ENCODE measurements at places on chromosomes 13 and 19. TPM values are rescaled to one million over a fixed set of nuclear protein-coding genes. Genes with fewer than 3 reads are reported as not detected.

GRCh38 chr19:38715555-38715954, 28.7 kb downstream of the CAPN12 start:
- DNase-seq: no peak

GRCh38 chr19:18730885-18731513, 47.5 kb downstream of the CRTC1 start:
- no peak for DNase-seq

DNA sequence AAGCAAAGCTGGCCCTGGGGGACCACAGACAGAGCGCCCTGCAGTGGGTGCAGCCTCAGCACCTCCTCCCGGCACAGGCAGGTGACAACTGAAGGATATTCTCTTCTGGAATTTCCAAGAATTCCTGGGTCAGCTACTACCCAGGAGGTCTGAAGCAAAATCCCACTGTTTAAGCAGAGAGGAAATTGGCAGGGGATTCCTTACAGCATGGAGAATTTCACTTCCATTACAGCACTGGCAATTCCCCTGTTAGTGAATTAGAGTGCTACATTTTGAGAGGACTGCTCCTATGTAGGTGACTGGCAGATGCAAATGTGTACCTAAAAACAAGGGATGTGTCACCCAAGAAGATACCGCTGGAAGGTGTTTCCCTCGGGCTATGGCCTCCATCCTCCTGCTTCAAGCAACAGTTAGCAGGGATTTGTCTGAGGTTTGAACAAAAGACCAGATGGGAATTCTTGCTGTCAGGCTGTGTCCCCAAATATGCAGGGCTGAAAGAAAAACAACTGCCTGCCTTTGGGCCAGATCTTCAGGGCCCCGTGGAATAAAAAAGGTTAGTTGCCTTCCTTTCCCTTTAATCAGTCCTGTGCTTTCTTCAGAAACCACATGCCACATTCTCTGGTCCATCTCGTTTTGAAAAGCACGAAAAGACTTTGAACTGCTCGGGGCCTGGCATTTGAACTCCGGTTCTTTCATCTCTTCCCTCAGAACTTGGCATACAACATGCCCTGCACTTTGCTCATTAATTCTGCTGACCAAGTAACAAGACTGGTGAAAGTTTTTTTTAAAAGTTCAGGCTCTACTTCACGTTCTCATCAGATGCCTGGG, 296.4 kb downstream of the DNAJC15 start:
- DNase-seq: no peak

DNA sequence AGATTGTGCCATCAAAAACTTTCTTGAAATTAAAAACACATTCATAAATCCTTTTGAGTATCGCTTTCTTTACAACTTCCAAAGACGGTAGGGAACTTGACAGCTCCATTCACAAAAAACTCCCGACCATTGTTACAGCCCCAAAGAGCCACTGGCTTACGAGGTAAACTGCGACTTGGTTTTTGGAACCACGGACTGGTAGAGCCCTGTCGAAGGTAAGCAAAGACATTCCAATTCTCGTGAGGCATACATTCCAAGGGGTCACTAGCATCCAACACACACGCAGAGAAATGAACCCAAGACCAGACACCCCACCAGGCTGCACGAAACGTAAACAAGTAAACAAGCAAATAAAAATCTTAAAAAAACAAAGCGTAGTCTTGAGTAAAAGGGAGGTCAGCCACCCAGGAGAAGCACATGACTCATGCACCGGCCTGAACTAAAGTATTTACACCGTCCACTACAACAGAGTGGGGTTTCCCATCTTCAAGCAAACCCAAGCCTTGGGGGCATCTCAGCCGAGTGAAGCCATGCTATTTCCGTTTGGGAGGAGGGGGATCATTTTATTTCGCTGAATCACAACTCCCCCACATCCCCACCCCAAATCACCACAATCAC, 1.4 kb downstream of the BRD4 start:
- no peak for DNase-seq

SLAIN1 gene
- total RNA-seq: 3.8 TPM

- DNase-seq: no peak
Measured at GRCh38 chr13:104461049-104461448, 1394.8 kb upstream of the SLC10A2 start.

- DNase-seq: no peak
Measured at GRCh38 chr13:47592256-47592655, 408.8 kb downstream of the SUCLA2 start.

TMPRSS9 gene
- total RNA-seq: not detected

DNA sequence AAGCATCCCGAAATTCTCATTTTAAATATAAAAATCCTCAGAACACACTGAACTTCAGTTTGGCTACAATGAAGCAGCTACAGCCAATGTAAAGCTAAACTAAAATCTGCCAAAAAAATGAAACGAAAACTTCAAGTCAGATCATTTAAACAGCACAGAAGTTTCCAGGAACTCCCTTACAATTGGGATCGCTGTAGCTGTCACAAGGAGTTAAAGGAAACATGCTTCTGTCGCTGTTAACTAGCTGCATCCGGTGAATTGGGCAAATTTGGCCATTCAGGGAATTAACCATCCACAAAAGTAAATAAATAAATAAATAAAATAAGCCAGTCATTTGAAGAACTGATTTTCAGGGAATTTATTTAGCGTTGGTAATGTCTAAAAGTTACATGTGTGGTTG, 77.0 kb upstream of the PEG3 start:
- no peak for DNase-seq

DNA sequence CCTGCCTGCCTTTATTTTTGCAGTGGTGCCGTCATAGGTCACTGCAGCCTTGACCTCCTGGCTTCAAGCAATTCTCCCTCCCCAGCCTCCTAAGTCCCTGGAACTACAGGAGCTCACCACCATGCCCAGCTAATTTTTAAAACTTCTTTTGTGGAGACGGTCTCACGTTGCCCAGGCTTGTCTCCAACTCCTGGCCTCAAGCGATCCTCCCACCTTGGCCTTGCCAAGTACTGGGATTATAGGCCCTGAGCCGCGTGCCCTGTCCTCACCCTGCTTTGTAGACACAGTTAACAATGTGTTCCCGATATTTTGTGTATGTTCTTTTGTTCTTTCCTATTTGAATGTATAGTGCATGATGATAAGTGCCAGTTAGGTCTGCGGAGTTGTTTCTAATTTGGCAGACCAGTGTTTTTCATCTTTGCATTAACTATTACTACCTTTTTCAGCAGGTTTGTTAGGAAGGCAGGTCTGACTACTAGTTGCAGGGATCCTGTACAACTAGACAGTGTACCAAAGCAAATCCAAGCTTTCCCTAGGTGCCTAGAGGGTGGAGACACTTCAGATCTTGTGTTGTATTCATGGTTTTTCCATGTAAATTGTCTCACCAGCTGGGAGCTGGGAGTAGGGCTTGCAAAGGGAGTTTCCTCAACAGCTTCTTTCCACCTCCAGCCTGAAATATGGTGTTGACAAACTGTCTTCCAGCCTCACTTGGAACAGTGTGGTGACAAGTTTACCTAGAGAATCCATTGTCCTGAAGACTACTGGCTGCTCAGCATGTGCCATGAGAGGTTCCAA, 9.5 kb upstream of the WTIP start:
- DNase-seq: no peak

DNA sequence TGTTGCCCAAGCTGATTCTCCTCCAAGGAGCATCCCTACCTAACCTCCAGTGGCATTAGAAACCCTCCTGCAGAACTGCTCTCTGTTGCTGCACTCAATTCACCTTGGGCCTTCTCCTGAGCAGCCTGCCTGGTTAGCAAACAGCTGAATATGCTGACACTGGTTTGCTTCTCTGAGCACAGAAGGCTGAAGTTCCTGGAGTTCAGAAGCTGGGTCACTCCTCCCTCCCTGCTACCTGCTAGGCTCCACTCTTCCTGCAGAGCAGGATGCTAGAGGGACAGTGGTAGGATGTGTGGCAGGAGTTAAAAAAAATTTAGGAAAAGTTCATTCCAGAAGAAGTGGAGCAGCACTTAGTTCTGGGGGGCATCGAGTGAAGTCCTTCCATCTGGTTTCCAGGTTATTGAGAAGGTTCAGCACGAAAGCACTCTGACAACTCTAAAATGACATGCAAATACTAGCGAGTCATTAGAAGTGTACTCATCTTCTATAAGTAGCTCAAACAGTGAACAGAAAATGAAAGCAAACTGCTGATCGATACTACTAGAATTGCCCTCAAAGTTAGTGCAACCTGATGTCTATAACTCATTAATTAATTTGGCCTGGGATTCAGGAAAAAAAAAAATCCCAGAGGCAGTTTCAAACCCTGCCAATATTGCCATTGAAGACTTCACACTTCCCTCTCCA, 293.7 kb downstream of the POU4F1 start:
- DNase-seq: no peak

- DNase-seq: no peak
Measured at GRCh38 chr19:47768604-47769003, 9.9 kb upstream of the SELENOW start.

DNA sequence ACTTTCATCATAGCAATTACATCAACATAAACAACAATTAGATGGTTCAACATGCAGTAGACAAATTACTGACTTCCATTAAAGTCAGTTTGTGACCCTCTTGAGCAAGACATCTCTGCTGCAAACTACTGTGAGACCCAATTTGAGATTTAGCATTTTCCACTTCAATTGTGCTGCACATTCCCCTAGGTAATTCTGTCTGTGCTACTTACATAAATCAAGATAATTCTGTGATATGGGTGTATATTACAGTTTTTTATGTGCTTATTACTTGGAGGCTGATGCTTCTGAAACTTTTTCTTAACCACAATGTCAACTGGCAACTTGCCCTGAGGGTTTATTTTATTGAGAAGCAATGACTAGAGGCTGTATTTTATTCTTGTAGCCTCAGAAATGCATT, 1714.4 kb downstream of the OLFM4 start:
- DNase-seq: no peak

- no peak for DNase-seq
Measured at GRCh38 chr19:4049432-4049831, 17.3 kb downstream of the ZBTB7A start.

C19orf47 gene
- total RNA-seq: 135 TPM

ZIC5 gene
- total RNA-seq: 0.05 TPM

DNA sequence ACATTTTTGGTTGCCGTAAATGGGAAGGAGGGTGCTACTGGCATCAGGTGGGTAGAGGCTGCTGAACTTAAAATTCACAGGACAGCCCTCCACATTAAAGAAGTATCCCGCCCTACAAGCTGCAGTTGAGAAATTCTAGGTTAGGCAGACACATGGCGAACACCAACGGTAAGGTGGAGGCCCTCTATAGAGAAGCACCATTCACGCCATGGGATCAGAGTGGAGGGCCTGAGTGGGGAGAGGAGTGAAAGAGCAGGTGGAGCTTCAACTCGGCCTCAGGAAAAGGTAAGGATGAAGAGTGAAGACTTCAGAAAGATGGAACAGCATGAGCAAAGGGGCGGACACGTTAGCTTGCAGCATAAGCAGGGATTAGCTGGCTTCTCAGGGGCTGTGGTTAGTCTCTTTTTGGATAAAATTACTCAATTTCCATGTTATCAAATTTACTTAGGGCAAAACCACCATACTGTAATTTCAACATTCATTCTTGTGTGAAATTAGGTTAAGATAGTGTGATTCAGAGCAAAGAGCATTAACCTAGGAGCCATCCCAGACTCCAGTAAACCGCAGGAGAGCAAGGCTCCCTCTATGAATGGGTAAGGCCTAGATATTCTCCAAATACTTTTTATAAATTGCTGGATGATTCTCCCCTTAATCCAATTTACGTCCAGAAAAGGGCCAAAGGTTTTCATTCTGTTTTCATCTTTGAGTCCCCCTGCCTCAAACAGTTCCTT, 1.2 kb downstream of the EEF1AKMT1 start:
- no peak for DNase-seq

DNA sequence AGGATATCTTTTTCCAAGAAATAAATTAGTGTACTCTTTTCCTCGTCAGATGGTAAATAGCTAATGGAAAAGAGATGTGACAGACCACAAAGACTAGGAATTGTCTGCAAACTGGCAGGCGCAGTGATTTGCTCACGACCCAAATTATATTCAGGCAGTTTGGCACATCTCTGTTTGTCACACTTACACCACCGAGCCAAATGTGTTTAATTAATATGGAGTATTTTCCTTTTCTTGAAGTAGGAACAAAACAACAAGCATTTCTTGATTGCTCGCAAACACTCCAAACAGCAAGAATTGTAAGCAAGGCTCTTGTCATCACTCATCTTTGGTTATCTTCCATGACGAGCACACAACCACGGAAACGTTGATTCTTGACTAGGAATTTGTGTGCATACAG, 884.2 kb downstream of the PCDH9 start:
- DNase-seq: no peak

CPT1C gene
- total RNA-seq: 3.1 TPM

DNA sequence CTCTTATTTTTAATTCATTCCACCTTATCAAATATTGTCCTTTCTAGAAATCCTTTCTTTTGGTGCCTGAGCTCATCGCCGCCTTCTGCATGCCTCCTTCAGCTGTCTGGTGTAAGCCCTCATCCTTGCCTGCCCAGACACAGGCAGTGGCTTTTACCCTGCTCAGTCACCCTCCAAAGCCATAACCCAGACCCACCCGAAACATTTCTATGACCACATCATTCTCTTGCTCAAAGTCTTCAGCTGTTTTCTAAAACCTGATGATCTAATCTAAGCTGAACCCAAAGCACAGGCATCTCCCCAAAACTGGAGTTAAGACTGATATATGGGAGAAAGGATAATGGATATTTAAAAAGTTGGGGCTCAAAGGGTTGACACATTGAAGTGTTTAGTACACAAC, 753.7 kb upstream of the SGCG start:
- DNase-seq: no peak

DCT gene
- total RNA-seq: 0.22 TPM

- DNase-seq: no peak
Measured at GRCh38 chr13:41708713-41709112, 251.4 kb downstream of the RGCC start.

PALM3 gene
- 0.46 TPM for total RNA-seq

DNA sequence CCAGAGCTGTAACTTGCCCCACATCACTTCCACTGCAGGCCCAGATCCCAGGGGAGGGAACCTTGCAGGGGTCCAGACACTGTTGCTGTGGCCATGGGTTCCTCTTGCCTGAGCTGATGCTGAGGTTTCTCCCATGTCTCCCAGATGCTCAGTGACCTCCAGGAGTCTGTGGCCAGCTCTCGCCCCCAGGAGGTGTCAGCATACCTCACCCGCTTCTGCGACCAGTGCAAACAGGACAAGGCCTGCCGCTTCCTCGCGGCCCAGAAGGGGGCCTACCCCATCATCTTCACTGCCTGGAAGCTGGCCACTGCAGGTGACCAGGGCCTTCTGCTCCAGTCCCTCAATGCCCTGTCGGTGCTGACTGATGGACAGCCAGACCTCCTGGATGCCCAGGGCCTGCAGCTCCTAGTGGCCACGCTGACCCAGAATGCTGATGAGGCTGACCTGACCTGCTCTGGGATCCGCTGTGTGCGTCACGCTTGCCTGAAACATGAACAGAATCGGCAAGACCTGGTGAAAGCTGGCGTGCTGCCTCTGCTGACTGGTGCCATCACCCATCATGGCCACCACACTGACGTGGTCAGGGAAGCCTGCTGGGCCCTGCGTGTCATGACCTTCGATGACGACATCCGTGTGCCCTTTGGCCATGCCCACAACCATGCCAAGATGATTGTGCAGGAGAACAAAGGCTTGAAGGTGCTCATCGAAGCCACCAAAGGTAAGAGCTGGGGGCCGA, 12.1 kb upstream of the SLC25A42 start:
- DNase-seq: no peak

ZNF135 gene
- total RNA-seq: 4.2 TPM

GRCh38 chr13:52646967-52647366, 4.7 kb downstream of the HNRNPA1L2 start:
- no peak for DNase-seq

- DNase-seq: no peak
Measured at GRCh38 chr19:51820011-51820410, 25.1 kb downstream of the FPR3 start.

Data from cardiac septum (tissue), 1 donor.